Lung (tissue), 17 donors: ENCODE measurements at places on chromosomes 11 and 22.

DNA sequence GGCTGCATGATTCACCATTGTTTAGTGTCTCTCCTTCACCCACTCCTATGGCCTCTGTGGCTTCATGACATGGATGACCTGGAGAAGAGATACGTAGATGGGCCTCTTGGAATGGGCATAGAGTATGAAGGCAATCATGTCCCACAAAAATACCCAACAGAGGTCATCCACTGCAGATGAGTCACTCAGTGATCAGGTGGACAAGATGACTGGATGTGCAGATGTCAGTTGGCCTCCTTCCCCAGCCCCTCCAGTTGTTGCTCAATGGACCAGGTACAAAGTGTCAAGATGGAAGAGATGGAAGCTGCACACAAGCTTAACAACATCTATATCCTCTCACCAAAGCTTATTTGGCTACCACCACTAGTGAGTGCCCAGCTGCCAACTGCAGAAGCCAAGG is 41.0 kb upstream of the CLPB start:
- DNase-seq: no peak

DNA sequence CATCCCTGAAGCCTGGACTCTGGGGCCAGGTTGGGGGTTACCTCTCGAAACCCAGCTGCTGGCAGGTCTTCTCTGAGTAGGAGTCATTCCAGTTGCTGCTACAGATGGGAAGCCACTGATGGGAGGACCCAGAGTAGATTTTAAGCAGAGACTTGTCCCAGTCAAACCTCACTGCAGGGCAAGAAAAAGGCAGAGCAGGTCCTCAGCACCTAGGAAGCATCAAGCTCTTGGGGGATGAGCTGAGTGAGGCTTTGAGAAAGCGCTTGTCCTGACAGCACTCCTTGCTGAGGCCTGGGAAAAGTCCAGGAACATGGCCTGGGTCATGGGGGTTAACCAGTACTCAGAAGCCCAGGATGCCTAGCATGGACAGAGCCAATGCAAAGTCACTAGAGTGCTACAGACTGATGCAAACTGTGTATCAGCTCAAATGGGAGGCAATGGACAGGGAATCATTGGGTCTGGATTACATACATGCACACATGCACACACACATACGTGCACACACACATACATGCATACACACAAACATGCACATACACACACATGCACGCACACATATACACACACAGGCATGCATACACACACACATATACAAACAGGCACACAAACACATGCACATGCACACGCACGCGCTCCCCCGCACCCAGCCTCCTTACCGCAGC is 15.3 kb downstream of the TMPRSS13 start:
- DNase-seq: no peak

DNA sequence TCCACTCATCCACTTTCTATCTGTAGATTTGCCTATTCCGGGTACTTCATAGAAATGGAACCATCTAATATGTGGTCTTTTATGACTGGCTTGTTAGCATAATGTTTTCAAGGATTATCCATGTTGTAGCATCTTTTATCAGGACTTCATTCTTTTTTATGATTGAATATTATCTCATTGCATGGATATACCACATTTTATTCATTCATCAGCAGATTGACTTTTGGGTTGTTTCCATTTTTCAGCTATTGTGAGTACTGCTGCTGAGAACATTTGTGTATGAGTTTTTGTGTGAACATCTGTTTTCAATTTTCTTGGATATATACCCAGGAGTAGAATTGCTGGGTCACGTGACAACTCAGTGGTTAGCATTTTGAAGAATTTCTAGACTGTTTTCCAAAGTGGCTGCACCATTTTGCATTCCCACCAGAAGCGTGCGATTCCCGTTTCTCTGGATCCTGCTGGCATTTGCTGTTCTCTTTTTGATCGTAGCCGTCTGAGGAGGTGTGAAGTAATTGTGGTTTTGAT is 8.9 kb downstream of the DERL3 start:
- no peak for DNase-seq

DNA sequence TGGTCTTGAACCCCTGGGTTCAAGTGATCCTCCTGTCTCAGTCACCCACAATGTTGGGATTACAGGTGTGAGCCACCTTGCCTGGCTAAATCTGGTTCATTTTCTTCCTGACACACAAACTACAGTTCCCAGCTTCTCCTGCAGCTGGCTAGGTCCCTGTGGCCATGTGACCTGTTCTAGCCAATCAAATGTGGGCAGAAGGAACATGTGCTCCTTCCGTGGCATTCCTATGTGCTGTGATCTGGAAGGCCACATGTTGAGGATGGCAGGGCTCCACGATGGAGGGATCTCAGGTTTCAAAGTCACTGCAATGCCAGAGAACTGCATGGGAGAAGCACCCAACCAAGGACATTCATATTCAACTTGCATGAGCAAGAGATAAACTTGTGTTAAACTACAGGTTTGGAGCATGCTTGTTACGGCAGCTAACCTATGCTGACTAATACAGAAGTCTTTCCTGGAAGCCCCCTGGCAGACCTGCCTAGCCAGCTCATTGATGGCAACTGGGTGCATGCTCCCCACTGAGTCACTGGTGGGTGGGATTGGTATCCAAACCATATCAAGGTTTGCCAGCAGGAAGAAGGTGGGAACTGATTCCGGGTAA is 86.0 kb downstream of the RPS6KA4 start:
- DNase-seq: no peak

DNA sequence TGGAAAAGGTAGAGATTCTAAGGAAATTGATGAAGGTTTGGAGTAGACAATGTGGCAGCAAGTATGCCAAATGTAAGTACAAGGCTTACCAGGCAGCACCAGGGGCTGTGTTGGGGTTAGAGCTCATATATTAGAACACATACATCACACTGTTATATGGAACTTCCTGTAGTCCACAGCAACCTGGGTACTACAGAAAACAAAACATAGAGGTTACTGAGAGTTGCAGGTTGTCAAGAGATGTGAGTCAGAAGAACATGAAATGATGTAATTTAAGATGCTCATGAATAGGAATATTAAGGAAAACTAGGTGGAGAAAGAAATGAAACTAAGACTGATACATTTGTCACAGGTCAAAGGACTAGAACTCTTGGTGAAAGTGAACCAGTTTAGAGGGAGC is 22.0 kb downstream of the FAT3 start:
- DNase-seq: no peak
